ENCODE measurements at places on chromosomes 5 and 9.

DNA sequence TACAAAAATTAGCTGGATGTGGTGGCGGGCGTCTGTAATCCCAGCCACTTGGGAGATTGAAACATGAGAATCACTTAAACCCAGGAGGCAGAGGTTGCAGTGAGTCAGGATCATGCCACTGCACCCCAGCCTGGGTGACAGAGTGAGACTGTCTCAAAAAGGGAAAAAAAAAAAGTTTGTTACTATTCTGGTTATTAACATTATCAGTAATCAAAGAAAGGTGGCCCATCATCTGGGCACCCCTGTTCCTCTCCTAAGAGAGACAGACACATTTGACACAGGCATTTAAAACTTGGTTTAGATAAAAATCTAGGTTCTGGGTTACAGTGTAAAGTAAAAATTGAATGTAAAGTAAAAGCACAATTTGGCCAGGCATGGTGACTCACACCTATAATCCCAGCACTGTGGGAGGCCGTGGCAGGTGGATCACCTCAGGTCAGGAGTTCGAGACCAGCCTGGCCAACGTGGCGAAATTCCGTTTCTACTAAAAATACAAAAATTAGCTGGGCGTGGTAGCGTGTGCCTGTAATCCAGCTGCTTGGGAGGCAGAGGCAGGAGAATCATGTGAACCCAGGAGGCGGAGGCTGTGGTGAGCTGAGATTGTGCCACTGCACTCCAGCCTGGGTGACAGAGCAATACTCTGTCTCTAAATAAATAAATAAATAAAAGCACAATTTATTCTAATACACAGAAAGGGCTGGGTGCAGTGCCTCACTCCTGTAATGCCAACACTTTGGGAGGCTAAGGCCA lies 16.7 kb upstream of the PHYHD1 start:
- DNase-seq, result no peak

GRCh38 chr9:88197781-88198340 lies 59.6 kb upstream of the SPATA31C2 start:
- no peak for DNase-seq

- no peak for DNase-seq
Observed at GRCh38 chr9:123691765-123692303, 238.1 kb downstream of the DENND1A start.

- no peak for DNase-seq
Observed at GRCh38 chr5:138336952-138337684, 948 bp upstream of the FAM53C start.

DNA sequence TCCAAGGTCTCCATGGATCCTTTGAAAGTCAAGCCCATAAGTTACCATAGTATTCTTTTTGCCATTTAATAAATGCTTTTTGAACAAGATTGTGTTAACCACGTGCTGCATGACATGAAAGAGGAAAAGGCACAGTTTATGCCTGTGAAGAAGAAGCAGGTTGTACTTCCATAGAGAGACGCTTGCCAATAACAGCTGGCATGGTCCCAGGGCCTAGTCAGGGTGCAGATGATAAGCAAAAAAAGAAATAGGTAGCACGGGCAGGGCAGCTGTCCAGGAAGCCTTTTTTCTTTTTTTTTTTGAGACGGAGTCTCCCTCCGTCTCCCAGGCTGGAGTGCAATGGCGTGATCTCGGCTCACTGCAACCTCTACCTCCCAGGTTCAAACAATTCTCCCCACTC lies 71.8 kb upstream of the CLINT1 start:
- DNase-seq, result no peak

GRCh38 chr9:105138306-105138801 lies 106.1 kb upstream of the SLC44A1 start:
- DNase-seq, result no peak

GRCh38 chr5:117623042-117623805 lies 1048.6 kb upstream of the SEMA6A start:
- no peak for DNase-seq

DNA sequence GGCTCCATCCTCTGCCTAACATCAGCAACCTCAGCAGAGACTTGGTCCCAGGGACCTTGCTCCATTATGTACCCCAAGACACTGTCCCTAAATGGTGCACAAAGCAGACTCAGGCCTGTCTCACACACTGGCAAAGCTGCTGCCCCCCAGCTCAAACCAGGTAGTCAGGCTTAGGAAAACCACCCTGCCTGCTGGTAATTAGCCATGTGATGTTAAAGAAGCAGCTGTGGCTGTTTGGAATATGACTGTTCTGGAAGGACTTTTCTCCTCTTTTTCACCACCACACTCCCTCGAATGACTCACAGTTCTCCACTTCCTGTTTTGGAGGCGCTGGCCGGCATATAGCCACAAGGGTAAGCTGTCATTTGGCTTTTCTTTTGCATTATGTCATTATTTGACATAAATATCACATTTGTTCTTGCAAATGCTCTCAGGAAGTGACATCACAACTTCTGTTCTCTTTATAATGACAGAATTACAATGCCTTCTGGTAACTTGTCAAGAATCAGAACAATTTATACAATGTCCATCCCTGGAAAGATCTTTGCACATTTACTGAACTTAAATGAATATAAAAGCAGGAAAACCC lies 113.9 kb downstream of the SUSD1 start:
- DNase-seq, result no peak

GRCh38 chr9:13962006-13962405 lies 351.9 kb downstream of the NFIB start:
- DNase-seq, result no peak

DNA sequence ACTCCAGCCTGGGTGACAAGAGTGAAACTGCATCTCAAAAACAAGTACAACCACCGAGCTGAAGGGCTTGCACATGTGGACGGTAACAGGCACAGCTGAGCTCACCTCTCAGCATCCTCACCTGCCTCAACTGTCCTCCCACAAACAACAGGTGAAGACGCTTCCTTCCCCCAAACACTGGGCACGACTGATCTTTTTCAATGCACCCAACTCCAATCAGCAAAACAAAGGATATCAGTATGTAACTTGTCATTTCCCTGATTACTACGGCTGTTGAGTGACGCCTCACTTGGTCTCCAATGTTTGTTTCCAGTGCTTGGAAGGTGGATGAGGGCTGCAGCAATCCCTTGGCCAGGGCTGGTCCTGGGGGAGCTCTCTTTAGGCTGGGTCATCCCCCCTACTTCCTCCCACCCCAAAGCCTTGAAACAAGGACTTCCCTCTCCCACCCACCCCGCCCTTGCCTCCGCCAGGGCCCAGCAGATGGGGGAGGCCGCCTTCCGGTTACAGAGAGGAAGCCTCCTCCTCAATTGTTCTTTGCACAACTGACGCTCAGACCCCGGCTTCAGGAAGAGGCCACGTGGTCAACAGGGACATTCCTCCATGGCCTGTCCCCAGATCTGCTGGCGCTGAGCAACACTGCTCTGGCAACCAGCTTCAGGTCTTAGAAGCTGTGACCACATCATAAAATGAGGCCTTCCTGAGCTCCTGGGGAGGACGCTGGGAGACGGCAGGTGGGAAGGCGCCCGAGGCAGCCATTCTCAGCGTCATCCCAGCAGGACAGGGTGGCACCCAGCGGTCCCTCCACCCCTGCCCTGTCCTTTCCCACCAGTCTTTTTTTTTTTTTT lies 5.9 kb downstream of the FAM78A start:
- DNase-seq, result no peak
